ENCODE measurements at places on chromosomes 11 and 22.
A peak's percentile ranks its signal among the peaks of the same experiment; 100 is the strongest.

DNA sequence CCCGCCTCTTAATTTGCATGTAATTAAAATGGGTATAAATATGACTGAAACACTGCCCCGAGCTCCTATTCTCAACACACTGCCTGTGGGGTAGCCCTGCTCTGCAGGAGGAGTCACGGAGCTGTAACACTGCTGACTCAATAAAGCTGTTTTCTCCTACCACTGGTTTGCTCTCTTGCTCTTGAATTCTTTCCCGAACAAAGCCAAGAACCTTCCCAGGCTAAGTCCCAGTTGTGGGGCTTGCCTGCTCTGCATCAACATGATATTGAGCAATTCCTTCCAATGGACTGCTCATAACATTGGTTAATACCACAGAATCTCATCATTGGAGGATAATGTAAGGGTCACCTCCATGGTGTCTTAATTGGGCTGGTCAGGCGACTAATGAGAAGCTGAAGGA, 114.4 kb downstream of the FBXO7 start:
- DNase-seq = no peak

GRCh38 chr22:39392341-39392948, 7.1 kb upstream of the TAB1 start:
- no peak for DNase-seq

GRCh38 chr11:116262370-116262769, 510.4 kb downstream of the BUD13 start:
- DNase-seq = no peak

- DNase-seq = no peak
These were observed 5.4 kb downstream of the LDLRAD3 start for GRCh38 chr11:35949242-35949641.

DNA sequence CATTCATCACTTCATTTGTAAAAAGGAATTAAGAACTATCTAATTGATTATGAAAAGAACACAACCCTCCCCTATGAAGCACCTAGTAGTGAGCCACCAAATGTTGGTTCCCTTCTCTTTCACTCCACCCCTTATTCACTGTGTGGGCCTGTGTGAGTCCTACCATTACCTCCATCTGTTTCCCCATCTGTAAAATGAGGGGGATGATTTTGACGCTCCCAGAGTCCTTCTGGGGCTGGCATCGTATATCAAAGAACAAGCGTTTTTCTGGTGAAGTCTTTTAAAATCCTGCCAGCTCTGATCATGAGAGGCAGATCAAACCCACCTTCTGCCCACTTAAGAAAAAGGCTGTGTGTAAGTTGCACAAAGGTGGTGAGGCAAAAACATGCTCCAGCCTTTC, 96.6 kb upstream of the SEZ6L start:
- no peak for DNase-seq

DNA sequence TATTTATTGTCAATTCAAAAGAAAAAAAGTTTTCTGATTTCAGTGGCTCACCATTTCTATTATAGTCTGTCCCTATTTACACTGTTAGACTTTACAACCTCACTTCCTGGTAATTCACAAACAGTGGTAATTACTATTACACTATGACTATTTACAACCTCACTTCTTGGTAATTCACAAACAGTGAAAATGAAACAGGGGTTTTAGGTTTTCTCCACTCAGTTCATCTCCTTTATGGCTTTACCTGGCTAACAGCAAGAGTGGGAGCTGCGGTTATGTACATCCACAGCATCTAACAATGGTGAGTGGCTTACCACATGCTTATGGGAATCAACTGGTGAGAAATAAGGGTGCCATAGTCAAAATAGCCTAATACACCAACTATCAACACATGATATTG, 166.4 kb downstream of the CASP12 start:
- peak; percentile 77 for DNase-seq

GRCh38 chr11:8098879-8099278, 17.9 kb downstream of the TUB start:
- no peak for DNase-seq

- DNase-seq = no peak
These were observed 7.8 kb downstream of the PRR14L start for GRCh38 chr22:31742115-31742514.

DNA sequence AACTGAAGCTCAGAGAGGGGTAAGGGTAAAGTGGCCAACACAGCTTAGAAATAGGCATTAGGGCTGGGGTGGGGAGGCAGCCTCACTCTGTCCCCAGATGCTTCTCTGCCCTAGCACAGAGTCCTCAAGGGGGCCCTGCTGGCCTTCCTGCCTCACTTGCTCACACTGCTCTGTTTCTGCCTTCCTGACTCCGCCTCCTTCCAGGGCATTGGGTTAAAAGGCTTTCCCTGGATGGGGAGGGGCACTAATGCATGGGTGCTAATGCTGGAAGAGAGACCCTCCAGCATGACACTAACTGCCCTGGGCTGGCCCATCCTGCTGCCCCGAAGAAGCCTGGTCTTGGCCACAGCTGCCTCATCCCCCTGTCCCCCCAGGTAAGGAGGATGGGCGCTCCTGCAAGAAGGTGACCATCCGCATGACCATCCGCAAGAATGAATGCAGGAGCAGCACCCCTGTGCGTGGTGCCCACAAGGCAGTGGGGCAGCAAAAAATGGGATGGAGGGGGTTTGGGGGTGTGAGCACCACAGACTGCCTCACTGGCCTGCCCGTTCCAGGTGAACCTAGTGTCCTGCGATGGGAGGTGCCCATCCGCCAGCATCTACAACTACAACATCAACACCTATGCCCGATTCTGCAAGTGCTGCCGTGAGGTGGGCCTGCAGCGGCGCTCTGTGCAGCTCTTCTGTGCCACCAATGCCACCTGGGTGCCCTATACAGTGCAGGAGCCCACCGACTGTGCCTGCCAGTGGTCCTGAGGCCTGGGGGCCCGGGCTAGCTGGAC, 74.0 kb upstream of the MYOD1 start:
- no peak for DNase-seq

DNA sequence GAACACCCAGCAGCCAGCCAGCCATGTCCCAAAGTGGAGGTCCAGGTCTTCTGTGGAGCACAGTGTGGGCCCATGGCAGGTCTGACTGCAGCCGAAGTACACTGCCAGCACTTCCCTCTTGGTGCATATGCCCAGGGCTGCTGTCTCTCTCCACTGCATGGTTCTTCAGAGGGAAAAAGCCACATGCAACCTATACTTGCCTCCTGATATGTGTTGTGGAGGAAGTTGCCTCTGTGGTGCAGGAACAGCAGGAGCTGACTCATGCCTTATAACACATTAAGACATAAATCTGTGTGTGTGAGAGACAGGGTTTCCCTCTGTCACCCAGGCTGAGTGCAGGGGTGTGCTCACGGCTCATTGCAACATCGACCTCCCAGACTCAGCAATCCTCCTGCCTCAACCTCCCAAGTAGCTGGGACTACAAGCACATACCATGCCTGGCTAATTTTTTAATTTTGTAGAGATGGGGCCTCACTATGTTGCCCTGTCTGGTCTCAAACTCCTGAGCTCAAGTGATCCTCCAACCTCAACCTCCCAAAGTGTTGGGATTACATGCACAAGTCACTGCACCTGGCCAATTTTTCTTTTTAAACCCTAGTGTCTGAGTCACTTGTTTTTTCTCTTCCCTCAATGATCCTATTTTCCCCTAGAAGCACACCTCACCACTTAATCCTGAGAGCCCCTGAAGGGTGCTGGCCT, 98.8 kb downstream of the MPPED2 start:
- no peak for DNase-seq

DNA sequence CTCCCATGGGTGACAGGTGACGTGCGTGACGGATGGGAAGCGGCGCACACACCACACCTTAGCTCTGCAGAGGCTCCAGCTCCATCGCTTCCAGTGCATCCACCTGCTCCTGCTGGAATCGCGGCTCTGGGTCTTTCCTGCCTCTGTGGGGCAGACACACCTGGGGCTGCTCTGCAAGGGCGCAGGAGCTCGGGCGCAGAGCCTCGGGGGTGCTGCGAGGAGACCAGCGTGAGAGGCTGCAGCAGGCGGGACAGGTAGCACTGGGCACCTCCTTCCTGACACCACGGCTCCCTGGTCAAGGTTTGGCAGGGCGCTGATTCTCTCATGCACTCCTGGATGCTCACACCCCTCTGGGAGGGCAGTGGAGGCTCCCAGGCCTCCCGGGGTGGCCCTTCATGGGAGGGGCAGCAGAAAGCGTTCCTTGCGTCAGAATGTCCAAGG, 1494.3 kb downstream of the BRD1 start:
- no peak for DNase-seq

GRCh38 chr11:14638561-14638960, 5.0 kb upstream of the PDE3B start:
- no peak for DNase-seq

DNA sequence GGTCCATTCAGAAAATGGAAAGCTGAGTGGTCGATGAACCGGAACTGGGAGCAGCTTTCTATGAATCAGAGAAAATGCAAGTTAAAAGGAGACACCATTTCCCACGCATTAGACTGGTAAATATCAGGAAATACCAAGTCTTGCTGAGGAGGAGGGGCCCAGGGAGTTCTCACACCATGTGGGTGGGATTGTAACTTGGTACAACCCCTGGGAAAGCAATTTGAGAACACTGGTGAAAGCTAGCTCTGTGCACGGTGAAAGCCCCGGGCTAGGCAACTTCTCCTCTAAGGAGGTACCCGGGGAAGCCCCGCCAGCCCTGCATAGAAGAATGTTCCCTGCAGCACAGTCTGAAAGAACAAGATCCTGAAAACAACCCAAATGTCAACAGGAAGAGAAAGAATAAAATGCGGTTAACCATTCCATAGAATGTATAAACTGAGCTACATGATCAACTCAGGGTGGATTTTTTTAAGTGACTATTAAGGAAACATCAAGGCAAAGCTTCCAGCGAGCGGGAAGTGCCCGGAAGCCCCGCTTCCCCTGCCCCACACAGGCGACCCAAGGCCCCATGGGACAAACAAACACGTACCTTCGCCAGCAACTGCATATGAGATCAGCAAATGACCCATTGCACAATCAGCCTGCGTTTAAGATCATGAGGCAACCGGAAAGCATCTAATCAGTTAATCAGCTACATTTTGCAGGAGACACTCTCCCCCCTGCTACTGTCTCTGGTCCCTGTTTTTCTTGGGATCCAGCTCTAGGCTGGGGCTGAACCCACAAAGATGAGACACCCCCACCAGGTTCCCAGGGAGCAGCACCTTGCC, 11.3 kb downstream of the SHANK2 start:
- no peak for DNase-seq

DNA sequence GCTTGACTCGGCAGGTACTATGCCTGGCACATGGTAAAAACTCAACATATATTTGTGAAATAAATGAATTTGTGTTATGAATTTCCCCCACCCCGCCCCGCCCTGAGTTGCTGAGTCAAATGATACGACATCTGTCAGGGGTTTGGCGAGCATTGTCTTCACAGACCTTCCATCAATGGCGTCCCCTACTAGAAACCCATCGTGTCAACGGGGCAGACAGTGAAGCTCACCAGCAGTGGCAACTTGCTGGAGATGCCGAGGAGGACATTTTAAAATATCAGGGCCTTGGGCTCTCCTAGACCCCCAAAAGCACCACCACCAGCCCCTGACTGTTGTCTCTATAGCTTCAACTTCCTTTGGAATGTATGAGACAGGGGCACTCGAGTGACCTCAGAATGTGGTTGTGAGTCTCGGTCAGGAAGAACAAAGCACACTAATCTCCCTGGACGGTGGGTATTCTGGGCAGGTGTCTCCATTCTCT, 761 bp upstream of the NXF1 start:
- no peak for DNase-seq

DNA sequence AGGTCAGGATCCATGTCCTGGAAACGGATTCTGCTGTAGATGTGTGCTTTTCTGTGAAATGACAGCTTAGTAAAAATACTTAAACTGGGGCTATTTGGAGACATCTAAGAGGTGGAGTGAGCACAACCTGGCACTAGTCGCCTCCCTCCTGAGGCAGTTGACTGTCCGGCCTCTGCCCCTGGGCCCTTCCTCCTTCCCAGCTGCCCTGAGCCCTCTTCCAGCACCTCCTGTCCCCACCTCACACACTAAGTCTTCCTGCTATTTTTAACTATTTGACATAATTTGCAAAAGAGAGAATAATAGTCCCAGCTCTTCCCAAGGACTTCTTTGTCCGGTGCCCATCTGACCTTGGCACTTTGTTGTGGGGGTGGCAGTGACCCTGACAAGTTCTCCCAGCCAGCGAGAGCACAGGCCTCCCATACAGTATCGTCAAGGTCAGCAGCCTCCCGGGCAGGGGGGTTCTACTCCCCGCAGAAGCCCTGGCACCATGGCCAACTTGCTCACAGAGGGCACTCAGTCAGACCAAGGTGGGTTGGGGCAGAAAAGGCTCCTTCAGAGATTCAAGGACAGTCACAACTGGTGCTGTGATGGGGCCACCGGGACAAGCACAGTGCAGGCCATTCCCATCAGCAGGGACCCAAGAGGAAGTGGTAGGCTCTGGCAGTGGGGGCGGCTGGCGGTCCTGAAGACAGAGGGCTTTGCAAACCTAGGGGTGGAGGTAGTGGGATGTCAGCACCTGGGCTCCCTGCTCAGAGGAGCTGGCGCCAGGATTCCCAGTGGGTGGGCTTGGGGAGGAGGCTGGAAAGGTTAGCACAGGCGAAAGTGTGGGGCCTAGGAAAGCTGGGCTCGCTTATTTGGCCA, 5.5 kb upstream of the NEAT1 start:
- no peak for DNase-seq

- DNase-seq = peak; percentile 10
These were observed 16.6 kb upstream of the GNB1L start for GRCh38 chr22:19871023-19871844.

GRCh38 chr11:76654980-76655379, 15.6 kb downstream of the LRRC32 start:
- DNase-seq = no peak

GRCh38 chr11:67405196-67405567, 1.3 kb downstream of the TBC1D10C start:
- no peak for DNase-seq

DNA sequence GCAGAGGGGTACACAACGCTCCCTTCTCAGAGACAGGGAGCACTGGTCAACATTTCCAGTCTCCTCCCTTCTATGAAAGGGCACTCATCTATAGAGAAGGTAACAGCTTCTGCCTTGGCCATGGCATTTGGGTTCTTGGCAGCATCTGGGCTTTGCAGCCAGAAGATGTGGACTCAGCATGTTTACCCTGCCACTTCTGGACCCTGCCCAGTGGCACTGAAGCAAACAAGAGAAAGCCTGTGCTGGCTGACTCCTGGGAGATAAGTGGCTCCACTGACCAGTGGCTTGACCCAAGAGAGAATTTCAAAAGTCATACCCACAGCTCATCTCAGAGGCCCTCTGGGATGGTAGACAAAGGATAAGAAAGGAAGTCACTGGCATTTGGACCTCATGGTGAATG, 8.0 kb downstream of the CSNK2A3 start:
- DNase-seq = no peak

DNA sequence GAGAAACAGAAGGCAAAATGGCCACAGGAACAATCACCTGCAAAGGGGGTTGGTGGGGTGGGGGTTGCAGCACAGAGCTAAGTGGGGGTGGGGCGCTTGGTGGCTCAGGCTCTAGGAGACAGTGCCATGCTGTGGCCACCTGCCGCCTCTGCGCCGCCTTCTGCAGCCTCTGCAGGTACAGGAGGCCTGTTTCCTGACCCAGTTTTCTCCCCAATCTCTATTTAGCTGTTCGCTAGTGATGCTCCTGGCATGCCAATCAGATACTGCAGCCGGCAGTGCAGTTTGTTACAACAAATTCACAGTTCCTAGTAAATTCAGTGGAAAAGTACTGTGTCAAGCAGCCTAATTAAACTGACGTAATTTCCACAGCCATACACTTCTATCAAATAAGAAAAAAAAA, 106.4 kb downstream of the SERGEF start:
- no peak for DNase-seq

Data from T-helper 1 cell (primary cell).